ENCODE measurements at places on chromosomes 12 and 14. TPM values are rescaled to one million over a fixed set of nuclear protein-coding genes. Genes with fewer than 3 reads are reported as not detected.

PLA2G1B gene
- not detected for total RNA-seq

KIF21A gene
- 83.2 TPM for total RNA-seq

PRICKLE1 gene
- total RNA-seq: 24.6 TPM

CLSTN3 gene
- 5.2 TPM for total RNA-seq

SCN8A gene
- 0.02 TPM for total RNA-seq

LTBP2 gene
- total RNA-seq: 0.43 TPM

PTPN21 gene
- 3.8 TPM for total RNA-seq

NYNRIN gene
- total RNA-seq: 0.12 TPM

OVCH1 gene
- total RNA-seq: 0.02 TPM

PRB2 gene
- total RNA-seq: not detected

RIN3 gene
- total RNA-seq: 2.2 TPM

ZFHX2 gene
- 0.43 TPM for total RNA-seq

TSPAN19 gene
- 0.10 TPM for total RNA-seq

ADAM21 gene
- total RNA-seq: not detected

CTSG gene
- total RNA-seq: not detected

DHRS2 gene
- 0.84 TPM for total RNA-seq

TNFAIP2 gene
- 397 TPM for total RNA-seq

TUBA1C gene
- 618 TPM for total RNA-seq

SVOP gene
- not detected for total RNA-seq

LRIG3 gene
- 13.0 TPM for total RNA-seq

ASB2 gene
- total RNA-seq: not detected

ZNF605 gene
- 17.3 TPM for total RNA-seq

SAMD15 gene
- 0.75 TPM for total RNA-seq

XRCC3 gene
- total RNA-seq: 28.6 TPM

TAS2R19 gene
- total RNA-seq: 1.9 TPM

HOXC12 gene
- total RNA-seq: not detected

KICS2 gene
- total RNA-seq: 16.4 TPM

ANP32D gene
- total RNA-seq: not detected

FERMT2 gene
- total RNA-seq: 62.2 TPM

SLC25A21 gene
- 2.0 TPM for total RNA-seq

All from NCI-H460 (cell line).